Activated CD8-positive, alpha-beta memory T cell treated with anti-CD3 and anti-CD28 coated beads, Interleukin-2, amount 10 ng/mL, durations not matched to agents 7 days and 5 days (primary cell): ENCODE measurements at places on chromosomes 3 and 15.

- no peak for DNase-seq
Measured at GRCh38 chr15:79310612-79310984, 314 bp upstream of the TMED3 start.

DNA sequence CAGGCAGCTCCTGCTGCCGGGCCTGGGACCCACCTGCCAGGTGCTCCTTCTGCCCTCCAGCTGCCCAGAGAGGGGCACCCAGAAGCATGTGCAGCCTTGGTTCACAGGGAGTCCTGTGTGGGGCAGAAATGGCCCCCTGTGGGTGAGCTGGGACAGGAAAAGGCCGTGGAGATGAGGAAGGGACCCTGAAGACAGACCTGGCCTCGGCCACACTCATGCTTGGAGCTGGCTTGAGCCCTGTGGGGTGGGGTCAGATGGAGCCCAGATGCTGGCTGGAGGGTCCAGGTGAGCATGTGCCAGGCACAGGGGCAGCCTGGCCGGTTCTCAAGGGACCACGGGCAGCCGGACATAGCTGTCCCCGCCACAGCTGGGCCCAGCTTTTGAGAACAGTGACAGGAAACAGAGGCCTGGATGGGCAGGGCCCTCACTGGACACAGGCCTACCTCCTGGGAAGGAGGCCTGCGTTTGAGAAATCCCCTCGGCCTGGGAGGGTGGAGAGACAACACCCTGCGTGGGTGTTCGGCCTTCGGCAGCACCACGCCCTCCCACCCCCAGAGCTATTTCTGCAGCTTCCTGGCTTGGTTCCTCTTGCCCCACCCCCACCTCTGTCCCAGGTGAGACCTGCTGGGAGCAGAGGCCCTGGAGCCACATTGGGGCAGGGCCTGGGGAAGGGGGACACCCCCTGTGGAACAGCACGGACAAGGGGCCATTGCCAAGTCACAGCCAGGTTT is 132.6 kb upstream of the MEF2A start:
- no peak for DNase-seq

GRCh38 chr3:77234004-77234403 is 194.1 kb downstream of the ROBO2 start:
- DNase-seq: no peak

DNA sequence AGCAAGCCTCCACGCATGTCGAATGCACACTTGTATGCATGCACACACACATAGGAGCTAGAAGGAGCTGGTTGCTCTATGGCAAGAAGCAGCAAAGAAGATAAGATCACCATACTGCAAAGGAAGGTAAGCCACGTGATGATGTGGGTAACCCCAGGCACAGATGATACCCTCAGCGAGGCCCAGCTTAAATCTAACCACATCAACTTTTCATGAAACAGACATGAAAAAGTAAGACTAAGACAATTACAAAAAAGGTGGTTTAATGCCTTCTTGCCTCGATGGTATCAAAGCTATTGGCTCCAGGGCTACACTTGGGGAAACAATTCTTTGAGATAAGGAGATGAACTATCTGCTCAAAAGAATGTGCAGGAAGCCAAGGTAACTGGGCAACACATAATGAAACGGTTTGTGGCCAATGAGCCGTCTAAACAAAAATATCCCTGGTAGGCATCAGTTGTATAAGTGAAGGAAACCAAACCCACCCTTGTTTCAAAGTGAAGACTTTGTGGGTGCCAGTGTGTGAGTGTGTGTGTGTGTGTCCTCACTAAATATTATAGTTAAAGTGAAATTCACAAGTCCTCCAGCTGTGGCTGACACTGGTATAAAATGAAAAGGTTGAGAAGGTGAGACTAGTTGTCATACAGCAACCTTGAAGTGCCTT is 365.7 kb upstream of the ICE2 start:
- DNase-seq: peak; percentile 86

DNA sequence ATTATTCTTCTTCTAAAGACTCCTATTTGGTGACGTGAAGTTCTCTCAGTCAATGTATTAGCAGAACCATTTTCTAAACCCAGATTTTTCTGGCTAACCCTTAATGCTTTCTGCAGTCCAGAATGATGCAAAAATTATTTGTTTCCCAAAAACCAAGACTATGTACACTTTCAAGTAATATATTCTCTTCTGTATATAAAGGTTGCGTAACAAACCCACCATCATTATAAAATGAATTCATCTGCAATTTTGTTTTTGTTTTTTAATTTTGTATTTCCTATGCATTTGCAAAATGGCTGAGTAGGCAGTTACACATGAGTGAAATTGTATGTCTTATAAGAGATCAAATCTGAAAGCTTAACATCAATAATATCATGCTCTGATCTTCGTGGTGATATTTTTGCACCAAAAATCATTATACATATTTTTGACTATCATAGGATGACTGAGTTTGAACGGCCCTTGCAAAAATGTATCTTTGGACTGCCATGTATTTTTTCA is 593.6 kb downstream of the ZIC1 start:
- no peak for DNase-seq

DNA sequence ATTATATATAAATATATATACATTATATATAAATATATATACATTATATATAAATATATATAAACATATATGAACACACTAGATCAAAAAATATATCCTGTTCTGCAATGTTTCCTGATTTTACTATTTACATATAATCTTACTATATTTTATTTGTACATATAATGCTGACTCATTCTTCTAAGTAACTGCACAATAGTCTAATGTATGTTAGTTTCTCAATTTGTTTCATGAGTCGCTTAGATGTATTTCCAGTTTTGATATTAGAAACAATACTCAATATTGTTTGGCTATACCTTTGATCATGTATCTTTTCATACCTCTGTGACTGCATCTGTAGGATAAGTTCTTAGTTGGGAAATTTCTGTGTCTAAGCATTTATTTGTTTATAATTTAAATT is 669.9 kb upstream of the CCDC54 start:
- DNase-seq: no peak

GRCh38 chr15:97319291-97319690 is 641.2 kb upstream of the ARRDC4 start:
- DNase-seq: no peak

GRCh38 chr15:38996111-38996631 is 431.6 kb upstream of the RASGRP1 start:
- no peak for DNase-seq

GRCh38 chr3:126158016-126158911 is 22.1 kb downstream of the ALDH1L1 start:
- peak; percentile 37 for DNase-seq

- peak; percentile 82 for DNase-seq
Measured at GRCh38 chr15:20645956-20646355, 104.4 kb upstream of the GOLGA6L6 start.

DNA sequence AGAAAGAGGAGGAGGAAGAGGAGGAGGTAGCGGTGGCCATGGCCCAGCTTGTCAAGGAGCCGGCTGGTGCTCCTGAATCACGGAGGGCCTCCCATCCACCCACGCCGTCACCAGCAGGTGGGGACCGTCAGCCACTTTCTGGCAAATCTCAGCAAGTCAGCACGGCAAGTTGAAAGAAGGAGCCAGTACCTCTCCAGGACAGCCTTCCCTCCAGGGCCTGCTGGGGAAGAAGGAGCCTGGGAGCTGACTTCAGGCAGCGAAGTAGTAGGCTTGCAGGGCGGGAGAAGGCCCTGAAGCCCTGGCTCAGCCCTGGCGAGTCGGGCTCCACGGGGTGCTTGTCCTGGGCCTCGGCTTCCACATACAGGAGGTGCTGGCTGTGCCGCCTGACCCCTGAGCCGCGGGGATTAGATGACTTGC is 99.2 kb upstream of the TRPM1 start:
- DNase-seq: peak; percentile 81

DNA sequence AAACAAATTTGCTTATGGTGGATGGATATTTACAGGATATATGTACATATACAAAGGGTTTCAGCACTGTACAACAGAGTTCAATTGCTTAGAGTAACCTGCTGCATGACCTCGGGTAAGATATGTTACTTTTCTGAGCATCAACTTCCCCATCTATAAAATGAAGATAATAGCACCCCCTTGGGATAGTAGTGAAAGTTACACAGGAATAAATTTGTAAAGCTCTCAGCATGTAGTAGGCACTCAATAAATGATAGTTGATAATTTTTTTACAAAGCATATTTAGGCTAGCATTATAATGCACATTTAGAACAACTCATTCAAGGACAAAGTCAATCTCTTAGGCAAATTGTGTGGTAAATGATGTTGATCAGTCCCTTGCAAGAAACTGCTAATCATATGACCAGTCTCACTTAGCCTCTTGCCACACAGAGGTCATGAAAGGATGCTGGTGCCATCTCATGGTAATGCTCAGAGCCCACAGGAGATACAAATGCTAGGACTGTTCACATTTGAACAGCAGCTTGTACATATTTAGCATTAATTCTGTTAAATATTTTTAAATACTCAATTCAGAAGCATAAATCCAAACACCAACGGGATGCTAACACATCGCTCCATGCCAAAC is 123.9 kb downstream of the MAGI1 start:
- DNase-seq: no peak

DNA sequence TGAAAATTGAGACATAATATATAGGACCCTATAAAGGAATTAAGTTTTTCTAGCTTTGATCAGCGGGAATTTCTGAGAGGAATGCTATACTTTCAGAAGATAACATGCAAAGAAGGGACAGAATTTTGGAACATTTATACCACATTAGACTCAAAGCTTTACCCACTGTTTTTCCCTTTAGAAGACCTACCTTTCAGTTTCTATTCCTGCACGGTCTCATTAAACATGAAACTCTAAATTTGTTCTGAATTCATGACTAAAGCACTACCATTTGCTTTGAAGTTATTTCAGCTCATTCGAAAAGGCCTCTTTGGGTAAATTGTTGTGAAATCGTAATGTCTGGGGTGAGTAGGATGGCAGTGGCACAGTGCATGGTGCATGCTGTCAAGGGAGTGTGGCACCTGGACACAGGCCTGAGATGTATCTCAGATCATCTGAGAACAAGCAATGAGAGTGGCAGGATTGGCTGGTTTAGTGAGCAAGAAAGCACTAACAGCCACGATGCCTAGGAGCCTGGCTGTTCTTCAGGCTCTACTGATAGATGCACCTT is 42.5 kb downstream of the CHCHD4 start:
- DNase-seq: no peak

DNA sequence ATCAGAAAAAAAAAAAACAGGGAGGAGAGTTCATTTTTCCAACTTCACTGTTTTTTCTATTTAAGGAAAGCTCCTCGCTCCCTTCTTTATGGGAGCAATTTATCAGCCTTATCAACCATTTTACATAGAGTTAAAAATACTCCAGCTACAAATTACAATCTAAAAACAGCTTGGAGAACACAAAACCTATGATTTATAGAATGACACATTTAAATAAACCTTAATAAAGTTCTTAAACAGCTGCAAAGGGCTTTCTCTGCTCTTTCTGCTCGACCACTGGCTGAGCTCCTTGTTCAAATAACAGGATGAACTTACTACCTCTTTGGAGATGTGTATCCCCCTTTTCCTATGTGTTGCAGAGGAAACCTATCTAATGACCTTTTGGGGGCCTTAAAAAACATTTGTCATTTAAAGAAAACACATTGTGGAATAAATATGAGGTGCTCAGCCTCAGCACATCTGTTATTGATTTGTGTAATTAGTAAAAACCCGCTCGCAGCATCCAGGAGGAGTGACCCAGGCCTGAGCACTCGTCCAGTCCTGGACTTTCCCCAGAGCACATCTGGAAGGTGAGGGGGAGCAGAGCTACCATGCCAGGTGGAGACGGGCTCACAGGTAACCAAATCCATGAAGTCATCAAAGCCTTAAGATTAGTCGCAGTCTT is 231.2 kb downstream of the ATP8B4 start:
- DNase-seq: no peak

GRCh38 chr3:134318166-134318565 is 56.1 kb downstream of the AMOTL2 start:
- no peak for DNase-seq
